ENCODE measurements at places on chromosomes 1 and 21.

GRCh38 chr1:151905070-151905442 lies 4.3 kb downstream of the THEM4 start:
- DNase-seq = no peak

- DNase-seq = no peak
Measured at GRCh38 chr1:107526524-107527198, 385.8 kb downstream of the NTNG1 start.

GRCh38 chr1:200558866-200559459 lies 61.6 kb downstream of the KIF14 start:
- DNase-seq = no peak

- DNase-seq = no peak
Measured at GRCh38 chr1:10906866-10907519, 105.5 kb upstream of the TARDBP start.

DNA sequence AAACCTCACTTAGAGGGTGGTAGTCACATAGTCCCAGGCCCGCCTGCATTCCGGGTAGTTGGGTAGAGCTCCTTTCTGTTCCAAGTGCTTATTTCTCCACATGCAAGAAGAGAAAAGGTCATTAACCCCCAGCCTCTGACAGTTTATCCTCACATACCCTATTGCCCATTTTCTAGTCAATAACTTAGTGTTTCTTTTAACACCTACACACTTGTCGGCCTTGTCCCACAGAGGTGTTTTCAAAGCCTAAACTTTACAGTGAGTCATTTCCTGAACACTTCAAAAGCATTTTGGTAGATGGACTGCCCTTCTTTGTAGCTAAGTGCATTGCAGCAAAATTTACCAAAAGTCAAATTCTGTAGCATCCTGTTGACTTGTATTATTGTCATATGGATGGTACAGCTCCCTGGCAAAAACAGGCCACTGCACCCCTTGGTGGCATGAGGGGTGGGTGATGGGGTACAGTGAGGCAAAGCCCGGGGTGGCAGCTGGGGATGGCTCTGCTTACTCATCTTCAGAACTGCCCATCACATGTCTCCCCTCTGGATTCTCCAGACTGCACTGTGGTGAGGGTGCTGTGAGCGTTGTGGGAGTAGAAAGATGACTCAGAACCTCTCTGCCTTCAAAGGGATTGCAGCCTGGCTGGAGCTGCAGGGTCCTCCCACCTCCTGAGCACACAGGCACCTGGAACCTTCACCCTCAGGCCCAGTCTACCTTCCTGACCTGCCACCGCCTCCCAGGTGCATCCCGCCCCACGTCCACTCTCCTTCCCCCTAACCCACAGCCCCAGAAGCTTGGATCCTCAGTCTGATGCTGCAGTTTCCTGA lies 45.8 kb upstream of the DMRTB1 start:
- DNase-seq = no peak

- DNase-seq = no peak
Measured at GRCh38 chr1:207711285-207711684, 40.6 kb upstream of the CD46 start.

- no peak for DNase-seq
Measured at GRCh38 chr1:227891223-227891954, 56.3 kb downstream of the WNT9A start.

DNA sequence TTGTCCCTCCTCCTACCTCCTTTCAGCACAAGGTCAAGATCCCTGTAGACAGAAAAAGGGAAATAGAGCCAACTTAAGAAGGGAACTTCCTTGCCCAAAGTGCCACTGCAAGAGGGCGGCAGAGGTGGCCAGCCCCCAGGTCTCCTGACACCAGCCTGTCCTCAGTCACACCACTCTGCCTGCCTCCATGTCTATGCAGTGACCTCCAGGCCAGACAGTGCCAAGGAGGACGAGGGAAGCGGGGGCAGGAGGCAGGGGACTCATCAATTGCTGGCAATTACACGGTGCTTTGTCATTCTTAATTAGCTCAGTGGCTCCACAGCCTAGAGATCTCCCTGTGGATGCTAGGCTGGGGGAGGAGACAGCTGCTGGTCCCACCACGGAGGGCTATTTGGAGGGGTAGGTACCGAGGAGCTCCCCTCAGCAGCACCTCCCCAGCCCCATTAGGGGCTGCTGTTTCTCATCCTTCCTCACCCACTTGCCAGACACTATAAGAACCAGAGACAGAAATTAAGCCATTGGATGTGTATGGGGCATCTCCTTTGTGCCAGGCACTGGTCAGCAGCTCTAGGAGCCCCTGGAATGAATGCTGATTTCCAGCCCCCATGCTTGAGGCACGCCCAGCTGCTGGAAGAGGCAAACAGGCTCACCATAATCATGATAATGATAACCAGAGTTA lies 6.1 kb upstream of the LDLRAP1 start:
- DNase-seq = no peak

- DNase-seq = no peak
Measured at GRCh38 chr1:66750577-66750976, 1.7 kb upstream of the DYNLT5 start.

DNA sequence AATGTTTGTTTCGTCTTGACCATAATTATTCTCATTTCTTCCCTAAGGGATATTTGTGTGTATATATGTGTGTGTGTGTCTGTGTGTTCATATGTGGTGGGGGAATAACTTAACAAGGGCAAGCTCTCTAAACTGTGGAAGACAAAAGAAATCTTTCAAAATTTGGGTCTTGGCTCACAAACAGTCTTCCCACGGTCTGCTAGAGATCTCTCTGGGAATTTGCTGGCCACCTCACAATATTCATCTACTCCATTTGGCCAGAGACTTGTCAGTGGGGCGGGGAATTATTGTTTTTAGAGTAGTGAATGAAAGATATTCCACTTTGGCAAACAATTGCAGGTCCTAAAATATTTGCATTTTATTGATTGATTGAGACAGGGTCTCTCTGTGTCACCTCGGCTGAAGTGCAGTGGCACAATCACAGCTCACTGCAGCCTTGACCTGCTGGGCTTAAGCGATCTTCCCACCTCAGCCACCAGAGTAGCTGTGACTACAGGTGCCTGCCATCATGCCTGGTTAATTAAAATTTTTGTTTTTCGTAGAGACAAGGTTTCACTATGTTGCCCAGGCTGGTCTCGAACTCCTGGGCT lies 8.0 kb upstream of the EIF2B3 start:
- DNase-seq = no peak

- no peak for DNase-seq
Measured at GRCh38 chr1:21523297-21523813, 14.1 kb downstream of the ALPL start.

GRCh38 chr1:236945002-236945401 lies 59.2 kb downstream of the MT1HL1 start:
- no peak for DNase-seq

- DNase-seq = no peak
Measured at GRCh38 chr1:65409314-65409713, 11.2 kb upstream of the LEPR start.
